NCI-H1694 (cell line): ENCODE measurements at places on chromosomes 3 and 15.

- no peak for DNase-seq
Observed at GRCh38 chr3:77427528-77427927, 387.6 kb downstream of the ROBO2 start.

GRCh38 chr15:57921371-57921770 is 144.1 kb downstream of the ALDH1A2 start:
- no peak for DNase-seq

- no peak for DNase-seq
Observed at GRCh38 chr3:116836286-116836685, 126.7 kb downstream of the TUSC7 start.

- no peak for DNase-seq
Observed at GRCh38 chr15:58501006-58501405, 69.2 kb downstream of the LIPC start.

GRCh38 chr15:74995779-74996765 is 709 bp downstream of the SCAMP5 start:
- peak; percentile 79 for DNase-seq

GRCh38 chr3:171768281-171768900 is 41.9 kb downstream of the PLD1 start:
- no peak for DNase-seq

GRCh38 chr3:151556596-151556995 is 95.7 kb upstream of the IGSF10 start:
- no peak for DNase-seq

DNA sequence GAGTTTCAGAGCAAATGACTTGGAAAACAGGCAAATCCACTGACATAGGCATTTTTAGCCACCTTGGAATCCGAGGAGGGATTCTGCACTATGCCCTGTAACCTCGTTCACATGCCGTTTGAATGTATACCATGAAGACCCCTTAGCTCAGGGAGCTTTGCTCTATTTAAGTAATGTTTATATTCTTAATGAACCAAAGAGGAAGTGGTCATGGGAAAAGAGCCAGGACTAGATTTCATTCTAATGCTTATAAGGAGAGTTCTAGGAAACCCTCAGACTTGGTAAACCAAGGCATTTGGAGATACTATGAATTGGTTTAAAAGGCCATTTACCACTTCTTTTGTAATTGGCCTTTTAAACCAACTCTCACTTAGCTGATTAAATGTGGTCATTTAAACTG is 178.9 kb downstream of the IGF1R start:
- DNase-seq = no peak

DNA sequence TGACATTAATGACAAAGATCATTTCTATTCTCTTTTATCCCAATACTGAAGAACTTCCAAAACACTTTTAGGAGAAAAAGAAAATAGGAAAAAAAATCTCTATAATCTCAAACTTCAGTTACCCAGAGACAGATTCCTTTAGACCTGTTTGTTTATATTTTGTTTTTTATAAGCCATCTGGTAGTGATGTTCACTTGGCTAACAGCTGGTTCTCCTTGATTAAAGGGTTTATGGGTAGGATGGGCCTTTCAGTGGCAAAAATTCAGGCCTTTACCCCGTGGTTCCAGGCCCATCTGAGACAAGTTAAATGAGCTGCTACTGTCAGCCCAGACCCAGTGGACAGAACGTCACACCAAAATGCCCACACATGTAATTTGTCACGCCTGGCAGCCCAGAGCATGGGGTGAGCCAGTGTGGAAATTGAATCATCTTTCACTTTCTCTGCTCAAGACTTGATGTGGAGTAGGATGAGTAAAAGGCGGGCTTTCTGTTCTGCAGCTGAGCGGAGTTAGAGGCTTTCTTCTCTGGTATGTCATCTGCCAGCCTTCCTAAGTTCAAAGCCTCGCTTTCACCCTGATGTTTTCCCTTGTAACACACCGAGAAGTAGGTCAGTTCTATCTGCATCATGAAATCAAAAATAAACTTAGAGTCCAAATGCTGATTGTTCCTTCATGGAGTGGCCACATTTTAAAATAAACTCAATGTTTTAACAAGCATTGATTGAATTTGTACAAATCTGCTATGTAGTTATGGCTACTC is 62.5 kb upstream of the SKOR1 start:
- DNase-seq = peak; percentile 31

- DNase-seq = no peak
Observed at GRCh38 chr3:172223870-172224269, 184.5 kb downstream of the FNDC3B start.

- no peak for DNase-seq
Observed at GRCh38 chr3:23720885-23721284, 84.9 kb upstream of the UBE2E1 start.

GRCh38 chr15:58985443-58985842 is 2.0 kb upstream of the RNF111 start:
- DNase-seq = no peak

- DNase-seq = no peak
Observed at GRCh38 chr3:48507256-48508061, 3.5 kb upstream of the SHISA5 start.

DNA sequence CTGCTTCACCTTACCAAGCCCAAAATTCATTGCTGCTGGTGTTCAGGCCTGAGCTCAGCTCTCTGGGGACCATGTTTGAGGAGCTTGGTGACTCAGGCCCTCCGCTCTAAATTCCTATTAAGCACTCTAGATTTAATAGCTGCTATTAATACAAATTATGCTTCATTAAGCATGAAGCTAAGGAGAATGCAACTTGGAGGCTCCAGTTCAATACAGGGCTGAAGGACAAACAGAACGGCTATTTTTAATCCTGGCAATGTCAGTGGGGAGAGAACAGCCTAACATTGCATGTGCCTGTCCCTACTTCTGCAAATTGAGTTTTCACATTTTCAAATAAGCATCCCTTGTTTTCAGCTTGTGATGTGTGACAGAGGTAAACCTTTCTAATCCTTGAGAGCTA is 80.1 kb upstream of the TRIM42 start:
- no peak for DNase-seq

DNA sequence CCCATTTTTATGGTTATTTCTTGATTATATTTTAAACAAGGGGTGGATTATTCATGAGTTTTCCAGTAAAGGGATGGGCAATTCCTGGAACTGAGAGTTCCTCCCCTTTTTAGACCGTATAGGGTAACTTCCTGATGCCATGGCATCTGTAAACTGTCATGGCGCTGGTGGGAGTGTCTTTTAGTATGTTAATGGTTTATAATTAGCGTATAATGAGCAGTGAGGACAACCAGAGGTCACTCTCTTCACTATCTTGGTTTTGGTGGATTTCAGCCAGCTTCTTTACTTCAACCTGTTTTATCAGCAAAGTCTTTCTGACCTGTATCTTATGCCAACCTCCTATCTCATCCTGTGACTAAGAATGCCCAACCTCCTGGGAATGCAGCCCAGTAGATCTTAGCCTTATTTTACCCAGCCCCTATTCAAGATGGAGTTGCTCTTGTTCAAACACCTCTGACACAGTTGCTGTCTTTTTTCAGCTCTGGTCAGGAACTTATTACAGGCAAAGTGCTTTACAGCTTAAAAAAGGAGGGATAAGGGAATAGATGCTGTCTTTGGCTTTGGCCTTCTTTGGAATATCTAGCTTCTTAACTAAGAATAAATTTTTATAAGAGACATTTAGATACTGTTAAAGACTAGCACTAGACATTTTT is 257.8 kb downstream of the CNTN4 start:
- DNase-seq = no peak

DNA sequence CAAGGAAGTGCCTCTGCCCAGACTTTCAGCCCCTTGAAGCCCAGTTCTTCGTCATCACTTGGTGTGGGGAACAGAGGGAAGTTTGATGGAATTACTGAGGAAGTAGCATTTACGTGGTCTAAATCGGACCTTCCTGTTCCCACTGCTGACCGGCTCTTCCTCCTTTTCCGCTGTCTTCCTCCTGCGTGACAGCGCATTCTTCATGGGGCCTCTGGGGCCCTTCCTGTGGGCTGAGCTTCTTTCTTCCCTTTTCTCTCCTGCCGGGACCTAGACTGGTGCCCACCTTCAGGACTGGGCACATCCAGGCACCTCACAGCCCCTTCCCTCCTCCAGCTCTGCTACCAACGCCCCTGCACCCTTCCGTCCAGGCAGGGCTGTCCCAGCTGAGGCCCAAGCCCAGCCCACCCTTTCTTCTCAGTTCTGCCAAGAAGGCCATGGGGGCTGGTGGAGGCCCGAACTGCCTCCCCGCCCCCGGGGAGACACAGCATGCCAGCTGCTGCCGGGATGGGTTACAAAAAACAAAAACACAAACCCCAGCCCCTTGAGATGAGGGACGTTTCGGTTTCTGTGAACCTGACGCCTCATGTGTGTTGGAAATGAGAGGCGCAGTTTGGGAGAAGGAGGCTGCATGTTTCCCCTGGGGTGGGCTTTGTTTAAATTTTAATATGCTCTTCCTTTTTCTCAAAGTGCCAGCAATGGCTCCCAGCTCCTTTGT is 19.1 kb downstream of the ZNF710 start:
- no peak for DNase-seq

DNA sequence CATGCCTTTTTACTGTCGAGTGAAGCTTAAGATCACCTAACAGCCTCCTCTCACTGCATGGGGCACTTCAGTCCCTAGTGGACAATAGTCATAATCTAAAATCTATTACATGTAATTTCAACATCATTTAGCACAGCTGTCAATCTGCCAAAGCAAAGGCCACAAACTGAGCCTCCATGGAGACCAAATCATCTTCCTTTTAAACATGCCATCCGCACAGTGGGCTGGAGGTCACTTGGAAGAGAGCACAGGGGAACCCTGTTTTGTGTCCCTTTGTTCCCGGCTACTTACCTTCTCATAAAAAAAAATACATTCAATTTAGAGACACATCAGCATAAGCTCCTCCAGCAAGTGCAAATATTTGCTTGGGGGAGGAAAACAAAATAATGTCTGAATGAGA is 167.3 kb downstream of the SQOR start:
- no peak for DNase-seq

DNA sequence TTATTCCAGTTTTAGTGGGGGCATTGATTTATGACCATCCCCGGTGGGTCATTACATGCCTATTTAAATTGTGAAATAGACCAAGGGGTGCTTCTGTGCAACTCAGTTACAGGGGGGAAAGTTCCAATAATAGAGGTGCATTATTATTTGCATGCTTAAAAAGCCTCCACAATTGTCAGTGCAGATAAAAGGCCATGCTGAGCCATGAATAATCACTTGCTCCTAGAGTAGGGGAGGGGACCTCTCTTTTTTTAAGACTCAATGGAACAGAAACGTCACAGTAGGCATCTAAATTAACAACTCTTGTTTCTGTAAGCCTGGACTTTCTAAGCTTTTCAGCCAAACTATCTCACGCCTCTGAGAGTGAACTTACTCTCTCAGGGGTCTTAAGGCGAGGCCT is 66.5 kb upstream of the CMTM7 start:
- no peak for DNase-seq

GRCh38 chr3:48951764-48952163 is 33.1 kb downstream of the ARIH2 start:
- no peak for DNase-seq

DNA sequence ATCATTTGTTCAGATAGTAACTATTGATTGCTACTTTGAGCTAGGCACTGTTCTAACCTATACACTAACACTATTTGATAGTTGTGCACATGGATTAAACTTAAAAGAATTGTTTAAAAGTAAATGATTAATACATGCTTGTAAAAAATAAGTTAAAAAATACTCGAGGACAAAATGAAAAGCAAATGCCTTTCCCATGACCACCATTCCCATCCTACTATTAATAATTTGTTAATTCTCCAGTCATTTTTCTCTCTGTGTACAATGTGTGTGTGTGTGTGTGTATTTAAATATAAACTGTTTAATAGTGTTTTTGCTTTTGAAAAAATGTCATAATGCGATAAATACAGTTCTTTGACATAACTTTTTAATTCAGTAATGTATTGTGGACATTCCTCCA is 78.7 kb upstream of the KCNMB2 start:
- no peak for DNase-seq

- DNase-seq = no peak
Observed at GRCh38 chr3:197216169-197216860, 82.1 kb downstream of the DLG1 start.

GRCh38 chr3:71339049-71339448 is 244.5 kb downstream of the FOXP1 start:
- DNase-seq = no peak

DNA sequence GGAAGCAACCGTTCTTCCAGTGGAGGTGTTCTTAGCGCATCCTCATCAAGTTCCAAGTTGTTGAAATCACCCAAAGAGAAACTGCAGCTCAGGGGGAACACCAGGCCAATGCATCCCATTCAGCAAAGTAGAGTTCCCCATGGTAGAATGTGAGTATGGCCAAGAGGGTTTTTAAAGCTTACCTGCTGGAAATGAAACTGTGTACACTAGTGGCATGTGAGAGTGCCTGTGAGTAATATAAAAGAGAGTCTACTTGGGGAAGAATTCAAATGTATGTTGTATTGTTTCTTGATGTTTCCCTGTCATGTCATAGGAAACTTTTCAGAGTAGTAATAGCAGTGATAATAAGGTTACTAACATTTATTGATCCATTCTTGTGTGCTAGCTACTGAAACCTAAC is 43.3 kb downstream of the PSMD6 start:
- no peak for DNase-seq
